Posterior cingulate gyrus (tissue), 11 donors: ENCODE measurements at places on chromosomes 2 and 18.

DNA sequence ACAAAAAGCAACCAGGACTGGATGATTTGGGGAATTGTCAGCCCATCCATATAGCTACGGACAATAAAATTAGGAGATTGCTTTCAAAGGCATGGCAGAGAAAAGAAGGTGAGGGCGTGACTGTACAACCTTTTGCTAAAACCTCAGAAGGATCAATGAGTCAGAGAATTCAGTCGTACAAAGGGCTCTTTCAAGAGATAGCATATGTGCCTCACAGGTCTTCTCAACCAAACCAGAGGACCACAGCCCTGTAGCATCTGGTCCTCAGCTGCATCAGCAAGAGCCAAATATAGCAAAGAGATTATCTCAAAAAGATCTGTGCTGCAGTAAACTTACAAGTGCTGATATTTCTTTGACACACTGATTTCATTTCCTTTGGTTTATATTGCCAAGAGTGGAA, 149.9 kb upstream of the RAB6C start:
- no peak for DNase-seq

DNA sequence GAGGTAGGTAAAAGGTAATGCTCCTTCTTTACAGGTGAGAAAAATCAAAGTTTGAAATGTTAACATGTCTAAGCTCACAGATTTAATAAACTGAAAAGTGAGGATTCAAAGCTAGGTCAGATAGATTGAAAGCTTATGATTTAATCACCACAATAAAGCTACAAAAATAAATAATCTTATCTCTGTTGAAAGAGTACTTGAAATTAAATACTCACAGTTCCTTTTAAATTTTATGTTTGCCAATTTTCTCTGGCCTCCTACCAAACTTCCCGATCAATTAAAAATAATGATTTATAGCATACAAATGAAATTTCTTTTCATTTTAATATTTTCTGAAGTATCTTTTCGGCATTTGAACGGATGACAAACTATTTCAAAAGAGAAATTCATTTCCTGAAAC, 77.3 kb downstream of the GAREM1 start:
- no peak for DNase-seq

DNA sequence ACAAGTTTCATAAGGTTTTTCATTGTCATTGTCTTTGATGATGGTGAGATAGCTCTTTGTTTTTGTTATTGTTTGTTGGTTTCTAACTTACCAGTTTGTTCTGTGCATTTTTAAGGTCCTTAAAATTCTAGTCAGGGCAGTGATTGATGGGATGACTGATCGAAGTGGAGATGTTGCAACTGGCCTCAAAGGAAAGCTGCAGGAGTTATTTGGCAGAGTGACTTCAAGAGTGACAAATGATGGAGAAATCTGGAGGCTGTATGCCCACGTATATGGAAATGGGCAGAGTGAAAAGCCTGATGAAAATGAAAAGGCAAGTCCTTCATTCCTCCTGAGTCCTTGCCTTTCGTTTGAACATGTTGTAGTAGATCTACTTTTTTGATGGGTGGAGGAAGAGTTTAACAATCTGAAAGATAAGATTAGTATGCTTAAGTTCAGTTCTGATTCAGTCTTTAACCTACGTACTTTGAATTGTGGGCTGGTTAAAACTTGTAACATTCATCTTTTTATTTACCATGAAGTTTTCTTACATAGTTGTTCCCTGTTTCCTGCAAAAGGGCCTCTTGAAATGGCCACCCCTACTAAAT, 135.8 kb upstream of the LTBP1 start:
- no peak for DNase-seq

- DNase-seq: no peak
Measured at GRCh38 chr2:237766340-237766739, 32.2 kb upstream of the RBM44 start.

DNA sequence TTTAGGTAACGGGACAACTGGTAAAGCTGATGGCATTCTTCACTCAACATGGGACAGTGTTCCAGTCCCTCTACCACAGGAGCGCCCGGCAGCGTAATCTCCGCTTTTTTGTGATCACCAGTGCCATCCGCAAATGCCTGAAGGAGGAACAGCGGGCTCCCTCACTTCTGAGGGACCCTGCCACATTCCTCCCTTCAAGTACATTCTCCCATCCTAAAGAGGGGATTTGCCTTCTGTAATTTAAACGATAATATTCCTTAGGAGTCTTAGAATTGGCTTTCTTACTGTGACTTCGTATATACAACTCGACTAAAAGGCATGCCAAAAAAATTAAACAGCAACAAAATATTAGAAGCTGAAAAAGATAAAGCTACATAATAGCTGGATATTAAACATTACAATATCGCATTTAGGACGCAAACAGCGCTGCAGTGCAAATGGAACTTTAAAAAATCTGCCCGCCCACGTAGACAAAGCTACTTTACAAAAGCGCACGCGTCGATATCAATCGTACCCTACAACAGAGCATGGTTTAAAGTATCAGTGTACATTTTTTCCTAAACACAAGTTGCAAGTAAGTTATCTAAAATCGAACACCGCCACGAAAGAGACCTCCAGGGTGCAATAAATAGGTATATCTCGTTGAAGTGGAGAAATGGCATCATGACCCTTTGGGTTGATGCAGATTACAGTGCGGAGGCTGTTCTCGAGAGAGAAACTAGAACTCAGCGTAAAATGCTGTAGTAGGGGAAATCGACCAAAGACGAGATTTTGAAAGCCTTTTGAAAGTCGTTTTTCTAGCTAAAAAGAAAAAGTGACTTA, 2.3 kb upstream of the VSNL1 start:
- no peak for DNase-seq

DNA sequence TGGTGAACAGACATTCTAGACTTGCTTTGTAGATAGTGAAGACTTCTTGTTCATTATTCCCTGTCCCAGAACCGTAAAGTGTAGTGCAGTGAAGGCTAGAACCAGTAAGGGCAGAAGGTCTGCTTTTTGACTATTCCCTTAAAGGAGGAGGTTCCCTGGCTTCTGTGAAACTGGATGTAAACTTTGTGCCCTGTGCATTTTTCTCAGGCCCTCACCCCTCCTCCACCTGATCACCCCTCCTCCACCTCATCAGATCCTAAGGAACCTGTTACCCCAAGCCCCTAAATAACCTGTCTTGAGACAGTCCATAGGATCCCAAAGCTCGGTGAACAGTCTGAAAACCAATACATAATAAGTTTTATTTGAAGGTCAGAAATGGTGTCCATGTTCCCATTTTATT, 33.7 kb downstream of the SFT2D3 start:
- no peak for DNase-seq

- DNase-seq: no peak
Measured at GRCh38 chr2:216023055-216023648, 9.8 kb upstream of the MREG start.

DNA sequence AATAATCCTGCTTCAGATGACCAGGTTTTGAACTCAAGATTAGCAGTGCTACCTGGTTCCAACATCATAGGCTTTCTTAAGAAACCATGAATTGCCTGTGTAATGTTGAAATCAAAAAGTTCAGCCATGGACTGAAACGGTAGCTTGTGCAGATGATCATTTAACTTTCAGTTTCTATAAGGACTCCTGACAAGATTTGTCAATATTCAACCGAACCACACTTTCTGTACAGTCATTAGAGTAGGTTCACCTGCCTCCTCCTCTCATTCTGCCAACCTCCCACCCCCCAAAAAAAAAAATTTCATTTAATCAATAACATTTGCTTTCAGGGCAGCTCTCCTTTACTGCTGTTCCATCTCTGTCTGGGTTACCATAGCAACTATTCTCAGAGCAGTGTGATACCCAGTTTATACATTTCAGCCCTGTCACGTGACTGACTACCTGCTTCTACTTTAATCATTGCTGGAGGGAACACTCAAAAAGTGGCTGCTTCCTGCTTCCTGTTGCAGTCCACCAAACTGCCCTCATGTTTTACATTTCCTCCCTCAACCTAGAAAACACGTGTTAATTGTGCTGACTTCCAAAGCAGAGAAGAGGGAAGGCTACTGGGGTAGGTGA, 275.5 kb downstream of the SS18 start:
- DNase-seq: no peak

DNA sequence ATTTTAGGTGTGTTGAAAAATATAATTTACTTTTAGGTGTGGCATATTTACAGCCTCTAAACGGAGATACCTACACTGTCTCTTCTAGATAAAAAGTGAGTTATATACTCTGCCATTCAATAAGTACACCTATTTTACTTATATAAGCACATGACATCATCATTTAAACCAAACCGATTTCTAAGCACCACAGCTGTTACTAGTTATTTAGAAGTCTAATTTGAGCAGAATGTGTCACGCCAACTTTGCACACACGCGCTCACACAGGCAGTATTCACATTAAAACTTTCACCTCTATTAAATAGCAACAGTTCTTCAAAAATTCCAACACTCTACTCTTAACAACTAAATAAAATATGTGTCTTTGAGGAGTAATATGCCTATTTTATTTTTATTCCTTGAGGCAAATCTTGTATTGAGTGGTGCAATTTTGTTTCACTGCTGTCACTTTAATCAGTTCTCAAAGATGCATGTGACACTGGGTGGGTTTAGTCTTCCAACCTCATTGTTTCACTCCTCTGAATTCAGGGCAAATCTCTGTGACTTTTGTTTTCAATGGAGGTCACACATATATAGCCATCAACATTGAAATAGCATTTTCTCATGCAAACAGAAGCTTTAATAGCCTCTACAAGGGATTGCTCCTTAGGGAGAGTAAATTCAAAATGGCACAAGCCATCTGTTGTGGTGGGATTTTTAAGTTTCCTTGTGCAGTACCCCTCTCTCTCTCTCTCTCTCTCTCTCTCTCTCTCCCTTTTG, 721.0 kb downstream of the PLCL1 start:
- DNase-seq: no peak
